ENCODE measurements at places on chromosomes 16 and 17.
A peak's percentile ranks its signal among the peaks of the same experiment; 100 is the strongest.

DNA sequence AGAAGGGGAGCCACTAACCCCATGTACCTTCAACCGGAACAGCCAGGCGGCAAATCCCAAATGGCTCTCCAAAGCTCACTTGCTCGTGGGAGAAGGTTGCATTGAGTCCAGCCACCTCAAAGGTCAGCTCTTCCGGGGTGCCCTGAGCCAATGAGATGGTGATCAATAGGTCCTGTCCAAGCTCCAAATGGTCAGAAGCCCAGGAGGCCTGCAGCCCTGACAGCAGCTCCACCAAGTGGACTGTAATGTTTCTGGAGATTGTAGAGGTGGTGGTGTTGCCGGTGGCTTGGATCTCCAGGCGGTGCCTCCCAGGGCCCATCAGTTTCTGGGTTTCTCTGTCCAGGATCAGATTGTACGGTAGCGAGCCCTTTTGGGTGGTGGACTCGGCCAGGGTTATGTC is 39.9 kb upstream of the BCO1 start:
- DNase-seq: no peak

DNA sequence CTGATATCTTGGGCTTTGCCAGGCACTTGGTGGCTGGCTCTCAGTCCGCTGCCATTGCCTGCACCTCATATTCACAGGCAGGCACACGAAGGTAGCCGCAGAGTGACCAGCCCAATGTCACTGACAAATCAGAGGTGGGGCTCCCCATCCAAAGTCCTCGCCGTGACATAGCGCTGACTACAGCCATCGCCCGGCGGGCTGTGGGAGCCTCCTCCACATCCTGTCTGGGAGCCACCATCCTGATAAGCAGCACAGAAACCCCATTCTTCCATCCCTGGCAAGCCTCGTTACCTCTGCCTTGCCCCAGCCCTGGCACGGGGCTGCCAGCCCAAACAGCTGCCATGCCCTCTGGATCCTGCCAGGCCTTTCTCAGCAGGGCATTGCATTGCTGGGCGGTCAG is 437.8 kb downstream of the SLC39A11 start:
- DNase-seq: no peak

DNA sequence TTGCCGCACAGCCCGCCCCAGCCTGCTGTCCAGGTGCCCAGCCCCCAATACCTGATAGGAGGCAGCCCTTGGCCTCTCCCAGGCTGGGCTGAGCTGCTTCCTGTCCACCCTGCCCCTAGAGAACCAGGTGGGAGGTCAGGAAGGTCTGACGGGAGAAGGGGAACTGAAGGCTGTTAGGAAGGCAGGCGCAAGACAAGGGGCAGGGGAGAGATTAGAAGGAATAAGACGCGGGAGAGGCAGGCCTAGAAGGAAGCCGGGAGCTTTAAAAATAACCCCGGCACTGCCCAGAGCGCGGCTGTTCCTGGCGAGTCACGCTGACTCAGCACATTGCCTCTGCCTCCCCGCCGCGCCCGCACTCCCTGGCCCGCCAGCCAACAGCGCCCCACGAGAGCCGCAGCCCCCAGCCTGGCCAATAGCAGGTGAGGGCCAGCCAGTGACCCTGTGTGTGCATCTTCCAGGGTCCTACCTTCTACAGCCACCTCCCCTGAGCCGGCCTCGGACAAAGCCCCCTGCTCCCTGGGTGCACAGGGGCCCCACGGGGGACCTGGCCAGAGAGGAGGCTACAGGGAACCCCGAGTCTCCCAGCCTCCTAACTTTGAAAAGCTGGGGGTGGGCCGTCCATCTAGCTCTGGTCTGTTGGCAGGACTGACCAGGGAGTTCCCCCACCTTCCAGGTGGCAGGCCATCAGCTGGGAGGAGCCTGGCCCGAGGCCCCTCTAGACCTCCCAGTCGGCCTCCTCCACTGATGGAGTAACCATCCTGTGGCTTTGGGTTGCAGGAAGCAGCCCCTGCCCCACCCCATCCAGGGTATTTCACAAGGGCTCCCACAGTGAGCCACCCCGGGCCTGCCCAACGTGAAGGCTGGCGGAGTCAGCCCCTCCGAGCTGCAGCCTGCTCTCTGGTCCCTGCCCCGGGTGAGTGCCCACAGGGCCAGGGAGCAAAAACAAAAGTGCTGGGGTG is 4.0 kb downstream of the MAFG start:
- DNase-seq: peak; percentile 86

GRCh38 chr17:34997355-34997862 is 17.1 kb downstream of the LIG3 start:
- DNase-seq: no peak

- no peak for DNase-seq
These were observed 64.8 kb upstream of the CDC42EP4 start for GRCh38 chr17:73376636-73377035.

DNA sequence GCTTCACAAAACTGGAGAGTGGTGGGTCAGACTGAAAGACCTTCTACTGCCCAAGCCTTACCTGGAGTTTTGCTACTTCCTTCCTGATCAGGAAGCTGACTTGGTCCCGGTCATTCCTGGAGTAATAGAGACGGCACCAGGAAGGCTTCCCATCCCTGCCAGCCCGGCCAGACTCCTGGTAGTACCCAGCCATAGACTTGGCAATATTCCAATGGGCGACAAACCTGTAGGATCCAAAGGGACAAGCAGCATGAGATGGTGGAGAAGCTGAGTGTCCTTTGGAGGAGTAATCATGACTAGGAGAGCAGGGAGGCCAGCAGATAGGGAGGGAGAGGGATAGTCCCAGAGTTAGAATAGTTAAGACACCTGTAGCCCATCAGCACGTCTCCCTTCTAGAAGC is 8.7 kb downstream of the RECQL5 start:
- DNase-seq: peak; percentile 25

DNA sequence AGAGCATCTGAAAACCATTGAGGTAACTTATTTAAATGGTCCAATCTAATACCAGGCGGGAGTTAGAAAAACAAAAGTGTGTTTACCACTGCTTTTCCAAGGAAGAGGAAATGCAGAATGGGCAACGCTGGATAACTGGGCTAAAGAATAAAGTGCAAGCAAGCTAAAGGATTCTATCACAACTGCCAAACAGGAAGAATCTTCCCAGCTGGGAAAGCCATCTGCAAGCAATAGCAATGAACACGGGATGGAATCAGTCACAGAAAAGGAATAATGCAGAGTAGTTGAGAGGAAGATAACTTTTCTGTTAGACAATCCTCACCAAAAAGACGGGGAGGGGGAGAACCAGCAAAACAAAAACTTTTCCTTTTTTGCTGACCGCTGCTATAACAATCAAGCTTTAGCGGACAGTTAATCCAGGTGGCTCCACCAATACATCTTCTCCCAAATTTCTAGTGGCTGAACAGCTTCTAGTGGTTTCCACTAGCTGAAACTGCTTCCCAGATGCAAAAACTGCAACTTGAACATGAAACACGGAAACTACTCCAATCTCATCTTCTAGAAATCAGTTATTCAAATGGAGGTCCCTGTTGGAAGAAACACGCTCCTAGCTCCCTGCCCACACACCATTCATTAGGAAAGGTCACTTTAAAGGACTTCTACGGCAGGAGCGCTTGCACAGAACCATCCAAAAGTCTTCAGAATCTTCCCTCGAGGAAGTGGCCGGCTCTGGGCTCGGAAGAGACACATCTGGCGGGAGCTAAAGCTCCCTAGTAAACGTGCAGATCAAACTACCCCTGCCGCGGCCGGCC is 929 bp downstream of the TMEM11 start:
- no peak for DNase-seq

- no peak for DNase-seq
These were observed 32.2 kb upstream of the CHMP6 start for GRCh38 chr17:80959330-80960036.

DNA sequence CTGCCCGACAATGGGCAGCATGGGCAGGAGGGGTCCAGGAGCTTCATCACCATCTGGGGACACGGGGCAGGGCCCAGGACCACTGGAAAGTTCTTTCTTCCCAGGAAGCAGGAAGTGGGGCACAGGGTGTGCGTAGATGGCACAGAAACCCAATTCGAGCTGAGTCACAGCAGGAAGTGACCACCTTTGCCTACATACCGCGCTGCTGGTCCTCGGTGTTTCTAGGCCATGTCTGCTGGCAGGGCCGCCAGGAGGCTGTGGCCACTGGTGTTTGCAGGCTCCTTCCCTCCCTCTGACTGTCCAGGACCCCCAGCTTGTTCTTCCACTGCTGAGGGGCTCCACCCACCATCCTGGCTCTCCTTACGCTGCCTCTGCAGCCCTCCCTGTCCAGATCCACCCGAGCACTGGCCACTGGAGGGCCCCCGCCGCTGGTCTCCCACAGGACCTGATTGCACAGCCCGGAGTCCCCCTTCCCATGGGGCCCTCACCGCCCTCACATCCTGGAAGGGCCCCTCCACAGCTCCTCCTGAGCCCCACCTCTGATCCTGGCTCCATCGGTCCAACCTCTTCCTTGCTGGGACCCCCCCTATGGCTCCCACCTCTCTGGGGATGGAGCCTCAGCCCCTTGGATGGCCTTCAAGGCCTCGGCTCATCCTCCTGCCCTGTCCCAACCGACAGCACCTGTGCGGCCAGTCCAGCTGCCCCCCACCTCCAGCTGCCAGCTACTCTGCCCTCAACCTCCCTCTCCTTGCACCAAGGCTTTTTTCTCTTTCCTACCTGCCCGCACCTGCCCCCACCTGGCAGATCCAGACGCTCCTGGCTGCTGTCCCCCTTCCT is 14.5 kb upstream of the RASD1 start:
- DNase-seq: no peak
